ENCODE measurements at places on chromosomes 4 and X.

DNA sequence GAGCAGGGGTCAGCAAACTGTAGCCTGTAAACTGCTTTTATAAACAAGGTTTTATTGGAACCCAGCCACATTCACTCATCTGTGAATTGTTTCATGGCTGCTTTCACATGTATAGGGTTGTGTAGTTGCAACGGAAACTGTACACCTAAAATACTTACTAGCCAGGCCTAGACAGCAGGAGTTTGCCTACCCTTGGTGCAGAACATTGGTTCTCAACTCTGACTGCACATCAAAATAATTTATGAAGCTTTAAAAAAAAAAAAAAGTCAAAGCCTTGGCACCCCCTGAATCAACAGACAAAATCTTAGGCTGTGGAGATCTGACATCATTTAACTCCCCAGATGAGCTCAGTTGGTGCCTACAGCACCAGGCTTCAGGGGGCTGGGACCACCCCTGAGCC is 27.8 kb downstream of the ADGRA3 start:
- no peak for DNase-seq

DNA sequence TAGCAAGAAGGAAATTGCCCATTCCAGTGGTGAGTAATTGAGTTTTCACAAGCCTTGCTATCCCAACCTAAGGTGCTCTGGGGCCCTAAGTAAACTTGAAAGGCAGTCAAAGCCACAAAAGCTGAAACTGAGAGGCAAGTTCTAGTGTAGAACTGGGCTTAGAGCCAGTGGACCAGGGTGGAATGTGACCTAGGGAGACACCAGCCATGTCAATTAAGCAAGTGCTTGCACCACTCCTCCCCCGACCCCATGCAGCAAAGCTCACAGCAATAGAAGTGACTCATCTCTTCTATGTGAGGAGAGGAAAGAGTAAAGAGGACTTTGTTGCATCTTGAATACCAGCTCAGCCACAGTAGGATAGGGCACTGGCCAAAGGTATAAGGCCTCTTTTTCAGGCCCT is 486.1 kb upstream of the POU3F4 start:
- no peak for DNase-seq

- DNase-seq: no peak
These were observed 1.4 kb downstream of the APLN start for GRCh38 chrX:129653181-129653970.

DNA sequence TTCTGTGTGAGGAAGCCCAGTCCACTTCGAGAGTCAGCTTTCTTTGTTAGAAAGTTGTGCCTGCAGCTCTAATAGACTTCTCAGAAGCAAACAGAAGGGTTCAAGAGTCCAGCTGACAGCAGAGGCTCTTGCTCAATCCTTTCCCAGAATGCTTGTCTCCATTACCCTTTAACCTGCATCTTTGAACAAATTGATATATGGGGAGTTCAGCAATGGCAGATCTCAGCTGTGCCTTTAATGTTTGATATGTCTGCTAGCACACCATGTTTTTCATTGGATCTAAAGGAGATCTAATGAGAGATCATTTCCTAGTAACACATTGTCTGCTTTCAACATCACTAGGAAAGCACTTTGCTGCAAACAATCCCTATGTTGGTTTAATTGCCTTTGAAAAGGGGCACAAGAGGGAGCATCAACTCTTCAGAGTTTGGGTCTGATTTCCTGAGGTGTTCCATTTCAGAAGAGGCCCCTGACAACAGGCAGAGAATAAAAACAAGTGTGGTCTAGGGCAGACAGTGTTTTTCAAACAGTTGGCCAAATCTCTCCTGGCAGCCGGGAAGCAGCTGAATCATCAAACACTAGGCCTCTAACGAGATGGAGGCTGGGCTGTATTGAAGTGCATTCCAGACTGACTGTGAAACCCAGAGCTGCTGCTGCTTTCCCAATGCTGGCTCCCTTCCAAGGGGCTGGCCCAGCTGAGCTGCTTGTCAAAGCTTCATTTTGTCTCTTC is 55.5 kb downstream of the LUZP4 start:
- peak; percentile 89 for DNase-seq

DNA sequence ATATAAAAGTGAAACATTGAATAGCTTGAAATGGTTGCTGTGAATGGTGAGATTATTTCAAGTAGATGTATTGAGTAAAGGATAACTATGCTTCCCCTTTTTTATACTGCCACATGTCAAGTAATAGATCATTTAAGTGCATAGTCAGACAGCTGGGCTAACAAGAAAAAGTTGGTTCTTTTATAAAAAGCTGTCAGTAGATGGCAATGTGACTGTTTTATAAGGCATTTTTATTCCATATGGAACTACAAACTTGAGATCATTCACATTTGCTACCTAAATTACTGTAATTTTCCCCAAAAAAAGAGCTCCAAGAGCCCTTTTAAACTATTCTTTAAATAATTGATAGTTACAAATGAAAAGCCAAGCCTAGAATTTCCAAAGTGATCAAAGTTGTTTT is 831.0 kb downstream of the C4orf33 start:
- DNase-seq: no peak

GRCh38 chr4:91366554-91366953 is 937.2 kb upstream of the GRID2 start:
- no peak for DNase-seq

GRCh38 chrX:85114776-85115175 is 111.1 kb downstream of the APOOL start:
- no peak for DNase-seq

DNA sequence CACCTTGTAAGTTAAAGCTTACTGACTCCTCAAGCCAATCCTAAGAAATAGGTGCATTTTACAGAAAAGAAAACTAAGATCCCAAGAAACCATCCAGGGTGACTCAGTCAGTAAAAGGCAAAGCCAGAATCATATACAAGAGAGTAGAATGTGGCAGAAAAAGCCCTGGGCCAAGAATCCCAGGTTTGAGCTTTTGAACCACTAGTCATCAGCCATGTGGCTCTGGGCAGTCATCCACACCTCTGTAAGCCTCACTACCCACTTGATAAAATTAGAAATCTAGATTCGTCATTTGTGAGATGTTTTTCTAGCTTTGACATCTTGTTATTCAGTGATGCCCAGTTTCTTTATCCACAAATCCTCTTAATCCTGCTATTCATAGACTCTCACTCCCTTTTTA is 122.2 kb upstream of the PDE5A start:
- no peak for DNase-seq

- DNase-seq: no peak
These were observed 73.8 kb downstream of the CLDN34 start for GRCh38 chrX:10040961-10041360.

DNA sequence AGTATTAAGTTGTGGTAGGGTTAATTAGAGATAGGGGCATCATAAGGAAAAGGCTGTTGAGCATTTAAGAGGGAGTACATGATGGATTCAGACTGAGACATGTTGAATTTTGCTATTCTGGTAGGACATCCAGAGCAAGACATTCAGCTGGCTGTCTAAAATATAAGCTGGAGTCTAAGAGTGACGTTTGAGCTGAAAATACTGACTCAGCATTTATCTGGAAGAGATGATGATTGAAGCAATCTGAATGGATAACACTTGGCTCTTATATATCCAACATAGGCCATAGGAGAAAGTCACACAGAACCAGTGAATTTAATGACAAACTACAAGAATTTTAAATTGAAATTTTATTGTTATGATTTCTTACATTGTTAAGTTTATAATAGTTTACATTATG is 114.3 kb downstream of the CENPC start:
- DNase-seq: no peak

DNA sequence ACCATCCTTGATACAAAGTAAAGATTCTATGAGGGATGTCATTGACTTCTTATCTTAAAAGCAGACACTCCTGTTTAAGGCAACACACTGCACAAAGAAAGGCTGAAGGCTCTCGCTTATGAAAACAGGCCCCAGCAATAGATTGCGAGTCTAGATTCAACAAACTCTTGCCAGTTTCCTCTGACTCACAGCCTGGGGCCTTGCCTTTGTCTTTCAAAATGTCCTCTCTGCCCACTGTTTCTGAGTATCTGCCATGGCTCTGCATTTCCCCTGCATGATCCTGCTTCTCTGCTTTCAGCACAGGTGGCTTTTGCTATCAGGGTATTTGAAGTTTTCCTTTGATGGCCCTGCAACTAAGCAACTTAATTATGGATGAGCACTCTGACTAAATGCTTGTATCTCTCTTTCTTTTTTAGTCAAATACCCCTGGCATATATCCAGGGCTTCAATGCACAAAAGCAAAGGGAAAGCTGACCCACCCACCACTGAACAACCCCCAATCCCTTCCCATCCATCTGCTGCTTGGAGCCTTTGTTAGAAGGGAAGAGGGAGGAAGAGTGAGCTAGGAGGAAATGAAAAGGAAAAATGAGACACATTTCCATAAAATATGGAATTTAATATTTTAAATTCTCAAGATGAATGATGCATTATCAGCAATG is 32.2 kb downstream of the NDP start:
- DNase-seq: no peak

DNA sequence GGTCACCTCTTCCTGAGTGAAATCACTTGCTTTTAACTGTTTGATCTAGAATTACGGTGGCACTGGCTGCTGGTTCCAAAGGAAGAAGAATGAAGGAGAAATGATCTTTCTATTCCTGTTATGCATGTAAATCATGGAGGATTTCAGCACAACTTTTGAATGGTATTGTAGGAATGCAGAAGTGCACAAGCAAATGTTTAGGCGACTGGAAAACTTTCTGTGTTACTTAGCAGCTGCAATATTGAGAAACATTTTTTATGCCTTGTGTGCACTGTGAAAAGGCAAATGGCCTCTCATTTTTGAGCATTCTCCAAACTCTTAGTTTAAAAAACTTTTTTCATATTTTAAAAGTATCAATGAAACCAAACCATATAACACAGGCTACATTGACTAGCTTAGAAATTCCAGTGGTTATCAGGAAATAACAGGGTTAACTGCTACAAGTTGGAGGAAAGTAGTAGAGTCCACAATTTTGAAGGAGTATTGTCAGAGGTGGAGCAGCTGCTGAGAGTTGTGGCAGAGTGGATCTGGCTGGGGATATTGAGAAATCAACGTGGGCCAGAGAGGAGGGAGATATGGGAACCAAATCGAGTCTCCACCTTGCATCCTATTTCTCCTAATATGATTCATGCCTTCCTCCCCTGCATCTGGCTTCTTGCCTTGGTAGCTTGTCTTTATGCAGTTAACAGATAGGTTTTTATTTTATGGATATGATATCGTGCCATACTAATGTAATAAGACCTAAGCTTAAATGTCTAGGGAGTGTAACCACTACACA is 32.0 kb upstream of the FHL1 start:
- no peak for DNase-seq

GRCh38 chrX:101176439-101176838 is 43.1 kb upstream of the DRP2 start:
- no peak for DNase-seq

DNA sequence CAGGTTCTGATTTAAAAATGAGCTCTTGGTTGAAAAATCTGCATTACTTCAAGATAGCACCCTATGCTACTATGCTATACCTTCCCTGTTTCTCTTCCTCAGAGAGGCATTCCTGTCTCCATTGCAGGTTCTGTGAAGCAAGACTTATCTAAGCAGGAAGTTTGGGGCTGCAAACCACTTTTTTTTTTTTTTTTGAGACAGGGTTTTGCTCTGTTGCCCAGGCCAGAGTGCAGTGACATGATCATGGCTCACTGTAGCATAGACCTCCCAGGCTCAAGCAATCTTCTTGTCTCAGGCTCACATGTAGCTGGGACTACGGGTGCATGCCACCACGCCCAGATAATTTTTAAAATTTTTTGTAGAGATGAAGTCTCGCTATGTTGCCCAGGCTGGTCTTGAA is 4.0 kb upstream of the CCNG2 start:
- DNase-seq: no peak

DNA sequence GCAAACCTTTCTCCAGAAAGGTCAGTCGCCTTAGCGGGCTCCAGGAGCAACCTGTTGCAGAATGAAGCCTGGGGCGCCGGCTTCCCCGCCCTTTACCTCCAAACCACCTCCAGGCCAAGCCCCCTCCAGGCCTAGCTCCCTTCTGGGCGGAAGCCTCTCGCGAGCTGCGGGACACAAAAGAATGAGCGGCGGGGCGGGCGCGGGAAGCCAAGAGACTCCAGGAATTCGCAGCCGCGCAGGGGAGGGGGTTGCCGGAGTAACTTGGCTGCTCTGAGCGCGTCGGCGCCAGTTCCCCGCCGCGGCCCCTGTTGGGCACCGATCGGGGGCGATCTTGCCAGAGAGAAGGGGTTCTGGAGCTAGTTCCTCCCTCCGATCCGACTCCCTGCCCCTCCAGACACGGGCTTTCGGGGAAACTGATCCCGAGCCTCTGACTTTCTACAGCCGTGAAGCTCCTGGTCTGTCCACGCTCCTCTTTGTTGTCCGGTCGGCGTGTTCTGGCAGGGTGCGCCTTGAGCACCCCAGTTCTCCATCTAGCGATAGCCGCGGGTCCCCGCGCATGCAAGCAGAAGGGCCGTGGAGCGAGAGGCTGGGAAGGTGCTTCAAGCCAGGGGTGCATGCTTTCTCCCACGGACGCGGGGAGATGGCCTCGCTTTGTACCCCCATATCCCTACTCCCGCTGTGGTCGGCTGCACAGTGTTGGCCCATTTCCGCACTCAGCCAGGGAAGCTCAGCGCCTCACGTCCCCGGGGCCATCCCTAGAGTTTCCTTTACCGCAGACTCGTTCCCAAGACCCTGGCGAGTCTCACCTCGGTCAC is 1.2 kb downstream of the PROM1 start:
- DNase-seq: no peak

- peak; percentile 57 for DNase-seq
These were observed 51.0 kb downstream of the GUCY1B1 start for GRCh38 chr4:155809835-155810234.

- DNase-seq: no peak
These were observed 46.7 kb downstream of the DDX60L start for GRCh38 chr4:168433571-168433970.

Data from AG09319 (cell line).